ENCODE measurements at places on chromosomes 1 and 21. TPM values are rescaled to one million over a fixed set of nuclear protein-coding genes. Genes with fewer than 3 reads are reported as not detected.

The HENMT1 gene
- total RNA-seq = 5.6 TPM

The PDE4B gene
- total RNA-seq = 14.3 TPM

The SHE gene
- total RNA-seq = 48.3 TPM

The KMO gene
- total RNA-seq = 19.0 TPM

The OLFM3 gene
- total RNA-seq = not detected

The ILDR2 gene
- total RNA-seq = 0.98 TPM

The PBXIP1 gene
- total RNA-seq = 75.7 TPM

The KRTAP12-1 gene
- total RNA-seq = not detected

The TNFRSF4 gene
- 7.7 TPM for total RNA-seq

The LCE1A gene
- not detected for total RNA-seq

DNA sequence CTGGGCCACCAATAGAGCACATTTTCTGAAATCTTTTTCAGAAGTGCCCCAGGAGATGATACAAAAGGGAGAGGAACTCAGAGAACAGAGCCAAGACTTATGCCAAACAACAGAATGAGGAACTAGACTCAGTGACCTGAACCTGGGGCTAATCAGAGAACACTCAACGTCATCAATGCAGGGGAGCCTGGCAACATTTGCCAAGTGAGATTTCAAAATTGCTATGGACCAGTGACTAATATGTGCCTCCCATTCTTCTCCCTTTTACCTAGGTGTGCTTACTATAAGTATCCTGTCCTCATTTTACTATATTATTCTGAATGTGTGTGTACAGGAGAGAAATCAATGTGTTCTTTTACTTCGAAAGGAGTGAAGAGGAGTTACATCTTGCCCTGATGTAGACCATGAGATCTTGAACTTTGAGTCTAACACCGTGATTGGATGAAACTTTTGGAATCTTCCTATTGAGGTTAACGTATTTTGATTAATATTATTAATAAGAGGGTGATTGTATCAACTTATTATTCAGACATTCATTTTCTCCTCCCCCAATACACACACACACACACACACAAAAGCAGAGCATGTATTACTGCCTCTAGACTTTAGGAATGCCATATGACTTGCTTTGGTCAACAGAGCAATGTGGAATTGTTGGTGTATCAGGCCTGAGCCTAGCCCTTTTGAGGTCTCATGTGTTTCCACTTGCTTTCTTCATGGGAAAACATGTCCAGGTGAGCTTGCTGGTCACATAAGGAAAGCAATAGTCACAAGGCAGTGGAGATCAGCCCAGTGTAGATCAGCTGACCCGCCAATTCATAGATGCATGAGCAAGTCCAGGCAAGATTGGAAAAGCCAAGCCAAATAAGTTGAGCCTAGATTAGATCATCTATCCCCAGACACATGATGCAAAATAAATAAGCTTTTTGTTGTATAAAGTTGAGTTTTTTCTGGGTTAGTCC, 80.3 kb upstream of the ETS2 start:
- no peak for DNase-seq

- no peak for DNase-seq
Measured at GRCh38 chr1:30171537-30172298, 551.7 kb downstream of the MATN1 start.

DNA sequence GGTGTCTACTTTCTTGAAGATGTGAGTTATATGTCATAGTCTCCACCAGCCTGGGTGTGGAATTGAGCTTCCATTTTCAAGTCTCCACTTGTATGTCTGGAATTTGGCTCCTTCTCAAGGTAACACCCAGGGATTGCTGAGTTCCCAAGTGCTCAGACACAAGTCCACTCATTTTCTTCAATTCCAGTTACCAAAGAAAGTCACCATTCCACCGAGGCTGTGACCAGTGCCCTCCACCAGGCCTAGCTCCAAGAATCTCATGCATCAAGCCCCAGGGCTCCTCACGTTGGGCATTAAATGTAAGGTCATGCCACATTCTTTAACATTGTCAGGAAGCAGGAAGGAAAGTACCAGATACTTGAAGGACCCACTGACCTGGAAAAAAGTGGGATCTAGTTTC, 2.4 kb upstream of the RAB4A start:
- no peak for DNase-seq

DNA sequence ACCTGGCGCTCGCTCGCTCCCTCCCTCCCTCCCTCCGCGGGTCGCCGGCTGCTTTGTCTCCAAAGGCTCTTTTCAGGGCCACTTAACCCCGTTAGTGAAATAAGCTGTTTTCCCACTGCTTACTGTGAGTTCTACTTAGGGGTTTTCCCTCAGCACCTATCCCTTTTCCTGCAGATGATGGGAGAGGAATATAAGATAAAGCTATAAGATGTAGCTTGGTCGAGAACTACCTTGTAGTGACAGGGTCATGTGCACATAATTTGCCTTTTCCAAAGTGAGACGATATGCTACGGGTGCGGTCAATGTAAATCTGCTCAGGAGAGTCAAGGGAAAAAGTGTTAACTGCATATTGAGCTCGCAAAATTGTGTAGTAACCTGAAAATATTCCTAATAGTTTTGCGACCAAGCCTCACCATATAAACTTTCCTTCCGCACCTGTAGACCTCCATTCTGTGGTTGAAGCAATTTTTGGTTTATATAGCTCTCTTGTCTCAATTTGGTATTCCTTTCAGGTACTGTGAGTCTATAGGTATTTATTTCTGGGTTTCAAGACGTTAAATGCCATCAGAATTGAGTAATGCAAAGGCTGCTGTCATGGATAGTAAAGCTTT, 55.8 kb upstream of the BOLA1 start:
- DNase-seq = no peak

GRCh38 chr1:6129313-6129712, 50.8 kb downstream of the CHD5 start:
- peak; percentile 47 for DNase-seq

DNA sequence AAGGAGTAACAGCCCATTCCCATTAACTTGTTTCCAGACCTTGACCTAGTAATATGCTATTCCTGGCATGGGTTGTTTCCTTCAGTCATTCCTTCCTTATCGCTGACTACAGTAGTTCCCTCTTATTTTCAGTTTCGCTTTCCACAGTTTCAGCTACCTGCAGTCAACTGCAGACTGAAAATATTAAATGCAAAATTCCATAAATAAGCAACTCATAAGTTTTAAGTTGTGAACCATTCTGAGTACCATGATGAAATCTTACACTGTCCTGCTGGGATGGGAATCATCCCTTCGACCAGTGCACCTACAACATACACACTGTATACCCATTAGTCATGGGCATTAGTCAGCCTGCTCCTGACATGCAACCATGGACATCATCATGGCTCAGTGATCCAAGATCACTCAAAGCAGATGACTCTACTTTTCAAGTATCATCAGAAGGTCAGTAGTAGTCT, 66.7 kb downstream of the CCDC30 start:
- no peak for DNase-seq

DNA sequence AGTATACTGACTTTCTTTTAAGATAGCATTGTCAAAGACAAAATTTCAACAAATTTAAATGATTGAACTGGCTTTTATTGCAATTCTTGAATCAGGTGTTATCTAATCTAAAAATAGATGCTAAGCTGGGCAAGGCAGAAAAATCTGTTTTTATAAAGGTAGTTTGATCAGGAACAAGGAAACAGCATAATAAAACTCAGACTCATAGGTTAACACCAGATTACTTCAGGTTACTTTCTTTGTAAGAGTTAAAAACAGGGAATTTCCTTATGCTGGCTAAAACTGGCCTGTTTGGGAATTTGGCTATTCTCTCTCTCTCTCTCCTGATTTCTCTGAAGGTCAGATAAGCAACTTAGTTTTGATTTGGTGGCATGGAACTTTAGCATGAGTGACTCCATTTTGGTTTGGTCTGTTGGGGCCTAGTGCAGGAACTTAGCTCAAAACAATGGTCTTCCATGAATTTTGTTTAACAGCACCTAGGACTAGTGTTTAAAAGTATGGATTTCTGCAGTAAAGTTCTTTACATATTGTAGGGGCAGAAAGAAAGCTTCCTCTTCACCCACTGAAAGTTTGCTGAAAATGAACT, 24.2 kb upstream of the IVNS1ABP start:
- no peak for DNase-seq

- DNase-seq = peak; percentile 82
Measured at GRCh38 chr1:21939650-21940374, 2.7 kb upstream of the HSPG2 start.

- DNase-seq = no peak
Measured at GRCh38 chr1:40810927-40811326, 27.3 kb downstream of the KCNQ4 start.

DNA sequence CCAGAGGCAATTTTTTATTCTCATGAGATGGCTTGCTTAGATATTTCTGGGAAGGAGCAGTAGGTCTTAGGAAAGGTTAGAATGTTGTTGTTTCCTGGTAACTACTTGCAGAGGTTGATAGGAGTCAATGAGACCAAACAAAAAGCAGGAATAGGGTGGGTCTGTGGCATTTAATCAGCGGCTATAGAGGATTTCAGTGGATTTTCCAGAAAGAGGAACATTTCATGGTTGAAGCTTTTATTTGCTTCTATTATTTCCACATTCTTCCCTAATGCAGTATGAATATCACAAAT, 111.3 kb upstream of the PALMD start:
- DNase-seq = no peak

DNA sequence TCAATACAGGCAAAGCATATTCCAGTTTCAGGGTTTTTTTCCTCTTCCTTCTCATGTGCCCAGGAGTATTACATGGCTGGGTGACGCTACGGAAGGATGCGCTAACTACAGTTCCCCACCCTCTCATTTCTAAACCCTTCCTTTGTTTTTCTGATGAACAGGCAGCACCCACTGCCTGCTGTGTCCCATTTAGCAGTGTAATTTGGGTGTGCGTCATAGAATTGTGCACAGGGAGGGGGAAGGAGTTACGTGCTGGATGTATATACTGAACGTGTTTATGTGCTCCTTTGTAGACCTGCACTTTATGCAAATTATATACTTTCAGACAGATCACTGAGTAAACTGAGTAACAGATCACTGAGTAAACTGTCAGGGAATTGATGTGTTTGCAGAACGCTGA, 44.5 kb downstream of the ELAPOR1 start:
- DNase-seq = no peak

DNA sequence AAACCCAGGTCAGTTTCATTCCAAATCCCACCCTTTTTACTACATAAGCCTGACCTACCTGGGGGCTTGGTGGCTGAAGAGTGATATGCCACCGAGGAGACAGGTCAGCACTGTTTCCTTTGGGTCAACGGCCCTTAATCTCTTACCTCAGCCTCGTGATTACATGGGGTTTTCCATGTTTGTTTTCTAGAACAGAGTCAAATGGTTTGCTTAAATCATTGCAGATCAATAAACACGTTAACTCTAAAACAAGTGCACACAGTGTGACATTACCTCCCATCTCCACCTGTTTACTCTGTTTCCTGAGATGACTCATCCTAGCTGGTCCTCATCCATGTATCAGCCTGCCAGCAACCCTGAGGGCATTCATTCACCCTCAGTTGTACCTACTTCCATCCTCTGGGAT, 40.8 kb upstream of the TP53BP2 start:
- no peak for DNase-seq

GRCh38 chr1:46527474-46528296, 23.8 kb downstream of the KNCN start:
- peak; percentile 87 for DNase-seq

- DNase-seq = no peak
Measured at GRCh38 chr1:234125283-234125682, 220.8 kb downstream of the SLC35F3 start.

DNA sequence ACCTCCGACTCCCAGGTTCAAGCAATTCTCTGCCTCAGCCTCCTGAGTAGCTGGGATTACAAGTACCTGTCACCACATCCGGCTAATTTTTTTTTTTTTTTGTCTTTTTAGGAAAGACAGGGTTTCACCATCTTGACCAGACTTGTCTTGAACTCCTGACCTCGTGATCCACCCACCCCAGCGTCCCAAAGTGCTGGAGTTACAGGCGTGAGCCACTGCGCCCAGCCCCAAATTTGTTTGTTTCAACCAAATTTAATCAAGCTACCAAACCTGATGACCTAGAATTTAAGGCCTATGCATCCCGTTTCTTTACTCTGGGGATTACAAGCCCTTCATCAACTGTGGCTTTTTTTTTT, 58.3 kb upstream of the TBX15 start:
- DNase-seq = no peak

DNA sequence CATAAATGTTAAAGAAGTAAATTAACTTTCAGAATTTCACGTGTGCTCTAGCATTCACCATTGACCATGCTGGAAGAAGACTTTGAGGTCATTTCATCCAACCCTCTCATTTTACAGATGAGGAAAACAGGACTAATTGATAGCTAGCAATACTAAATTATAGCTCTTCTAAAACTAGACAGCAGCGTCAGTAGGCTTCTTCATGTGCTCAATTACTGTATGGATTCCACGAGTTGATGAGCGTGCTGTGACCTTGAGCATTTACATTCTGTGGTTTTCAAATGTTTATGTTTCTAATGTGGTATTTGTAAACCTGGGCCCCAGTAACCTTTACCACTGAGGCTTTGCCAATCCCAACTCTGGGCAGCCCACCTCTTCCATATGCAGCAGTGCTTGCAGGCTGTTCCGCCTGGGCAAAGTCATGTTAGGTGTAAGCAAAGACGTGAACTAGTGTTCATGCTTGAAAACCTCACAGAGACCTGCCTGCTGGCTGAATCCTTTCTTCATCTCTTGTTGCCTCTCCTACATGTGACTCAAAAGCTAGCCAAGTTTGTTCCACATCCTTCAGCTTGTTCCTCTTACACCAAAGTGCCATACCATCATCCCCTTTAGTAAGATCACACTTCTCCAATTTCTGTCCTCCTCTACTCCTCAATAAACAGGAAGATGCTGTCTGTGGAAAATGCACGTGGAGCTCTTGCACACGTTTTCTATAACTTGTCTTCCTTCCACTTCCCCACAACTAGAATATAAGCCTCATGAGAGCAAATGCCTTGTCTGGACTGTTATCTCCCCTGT, 17.2 kb downstream of the KCNJ15 start:
- DNase-seq = no peak

GRCh38 chr1:12614402-12615158, 3.4 kb downstream of the DHRS3 start:
- DNase-seq = no peak

DNA sequence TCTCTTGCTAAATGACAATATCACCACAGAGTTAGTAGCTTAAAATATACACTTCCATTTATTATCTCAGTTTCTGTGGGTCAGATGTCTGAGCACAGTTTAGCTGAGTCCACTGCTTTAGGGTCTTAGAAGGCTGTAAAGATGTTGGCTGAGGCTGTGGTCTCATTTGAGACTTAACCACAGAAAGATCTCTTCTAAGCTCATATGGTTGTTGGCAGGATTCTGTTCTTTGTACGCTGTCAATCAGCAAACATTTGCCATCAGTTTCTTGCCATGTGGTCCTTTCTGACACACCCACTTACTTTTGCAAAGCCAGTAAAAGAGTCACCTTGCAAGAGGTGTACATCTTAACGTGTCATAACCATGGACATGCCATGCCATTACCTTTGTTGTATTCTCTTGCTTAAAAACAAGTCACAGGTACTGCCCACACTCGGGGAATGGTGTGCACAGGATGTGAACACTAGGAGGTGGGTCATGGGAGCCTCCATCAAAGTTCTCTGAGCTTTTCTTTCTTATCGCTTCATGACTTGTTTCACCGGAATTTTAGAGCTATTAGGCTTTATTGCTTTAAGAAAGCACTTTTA, 18.7 kb downstream of the DYRK1A start:
- no peak for DNase-seq
